ENCODE measurements at places on chromosomes 7 and 10. TPM values are rescaled to one million over a fixed set of nuclear protein-coding genes. Genes with fewer than 3 reads are reported as not detected.

Gene CYP3A7
- polyA plus RNA-seq, result 0.46 TPM

Gene C7orf57
- not detected for polyA plus RNA-seq

DNA sequence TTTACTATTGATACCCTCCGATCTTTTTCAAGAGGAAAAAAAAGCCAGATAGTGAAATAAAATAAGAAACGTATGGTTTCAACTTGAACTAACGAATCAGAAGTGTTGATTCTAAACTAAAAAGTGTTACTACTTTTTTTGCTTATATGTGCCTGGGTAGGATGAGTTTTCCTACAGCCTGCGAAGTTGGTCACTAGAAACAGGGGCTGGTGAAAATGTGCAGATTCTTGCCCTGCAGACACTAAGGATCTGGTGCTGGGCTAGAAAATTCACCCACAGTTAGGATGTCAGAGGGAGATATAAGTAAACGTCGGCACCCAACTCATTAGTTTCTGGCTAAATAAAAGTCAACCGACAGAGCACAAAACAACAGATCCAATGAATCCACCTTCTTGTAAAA is 298.7 kb upstream of the NFE2L3 start:
- peaks cover 18% of the 10 kb centered on the region for H3K27me3 ChIP-seq
- DNase-seq, result no peak
- no peaks in the 10 kb centered on the region for H3K4me1 ChIP-seq
- H3K4me3 ChIP-seq, result no peak overlapping the region

DNA sequence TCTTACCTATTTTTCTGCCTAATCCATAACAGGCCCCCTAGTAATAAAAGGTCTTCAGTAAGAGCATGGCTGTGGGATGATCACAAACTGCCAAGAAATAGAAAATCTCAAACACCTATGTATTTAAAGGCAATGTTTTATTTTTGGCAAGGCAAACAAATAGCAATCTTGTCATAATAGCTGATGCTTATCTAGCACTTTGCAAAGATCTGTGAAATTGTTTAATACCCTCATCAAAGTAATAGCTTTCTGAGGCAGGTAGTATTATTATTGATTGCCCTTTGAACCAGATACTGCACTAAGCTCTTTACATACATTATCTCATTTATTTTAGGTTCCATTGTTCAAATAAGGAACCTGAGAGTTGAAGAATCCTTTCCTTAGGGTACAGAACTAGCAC is 1.6 kb upstream of the CADPS2 start:
- no peak for DNase-seq
- no peak overlapping the region for H3K4me3 ChIP-seq
- no peak overlapping the region for H3K27ac ChIP-seq
- no peaks in the 10 kb centered on the region for H3K4me1 ChIP-seq
- H3K36me3 ChIP-seq, result no peaks in the 10 kb centered on the region

- H3K27ac ChIP-seq, result no peak overlapping the region
- H3K4me1 ChIP-seq, result no peaks in the 10 kb centered on the region
- H3K27me3 ChIP-seq, result no peaks in the 10 kb centered on the region
Observed at GRCh38 chr10:130021383-130021950, 57.4 kb upstream of the EBF3 start.

- no peaks in the 10 kb centered on the region for H3K36me3 ChIP-seq
- H3K27me3 ChIP-seq, result peaks cover 8% of the 10 kb centered on the region
- peak overlapping the region; percentile 32 for H3K4me3 ChIP-seq
Observed at GRCh38 chr10:100346351-100346764, 675 bp upstream of the SCD start.

DNA sequence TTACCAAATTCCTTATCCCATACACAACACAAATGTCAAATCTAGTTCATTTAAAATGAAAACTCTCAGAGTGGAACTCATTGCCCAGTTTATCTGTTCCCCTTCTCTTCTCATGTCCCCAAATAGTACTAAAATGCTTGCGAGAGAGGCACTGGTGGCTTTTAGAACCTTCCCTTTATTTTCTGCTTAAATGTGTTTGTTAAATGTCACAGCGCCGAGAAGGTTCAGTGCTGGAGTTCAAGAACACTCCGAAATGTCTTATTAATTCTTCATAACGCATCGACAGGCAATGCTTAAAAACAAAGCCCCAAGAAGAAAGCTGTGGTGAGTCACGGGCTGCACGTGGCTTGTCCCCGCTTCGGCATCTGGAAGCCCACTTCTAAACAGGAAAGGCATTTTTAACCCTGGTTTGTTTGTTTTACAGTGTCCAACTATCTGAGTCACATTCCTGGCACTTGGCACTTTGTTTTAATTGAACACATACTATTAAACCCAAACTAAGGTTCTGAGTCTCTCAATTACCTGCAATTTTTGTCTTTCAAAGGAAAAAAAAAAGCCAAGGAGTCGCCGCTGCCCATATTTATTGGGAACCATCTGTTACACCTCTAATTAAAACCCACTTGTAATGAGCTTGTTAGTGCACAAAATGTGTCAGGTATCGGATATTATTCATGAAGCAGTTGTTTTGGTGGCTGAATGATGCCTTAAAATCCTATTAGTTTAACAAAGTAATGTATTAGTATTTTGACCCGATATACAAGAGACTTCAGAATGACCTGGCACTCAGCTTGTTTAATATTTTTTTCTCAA is 49.9 kb upstream of the MGMT start:
- H3K4me1 ChIP-seq, result no peaks in the 10 kb centered on the region
- H3K4me3 ChIP-seq, result no peak overlapping the region
- H3K27me3 ChIP-seq, result no peaks in the 10 kb centered on the region
- H3K27ac ChIP-seq, result no peak overlapping the region
- no peaks in the 10 kb centered on the region for H3K36me3 ChIP-seq
